ENCODE measurements at places on chromosomes 6 and 20.

GRCh38 chr6:74939721-74940620 is 265.9 kb downstream of the COL12A1 start:
- DNase-seq, result no peak

DNA sequence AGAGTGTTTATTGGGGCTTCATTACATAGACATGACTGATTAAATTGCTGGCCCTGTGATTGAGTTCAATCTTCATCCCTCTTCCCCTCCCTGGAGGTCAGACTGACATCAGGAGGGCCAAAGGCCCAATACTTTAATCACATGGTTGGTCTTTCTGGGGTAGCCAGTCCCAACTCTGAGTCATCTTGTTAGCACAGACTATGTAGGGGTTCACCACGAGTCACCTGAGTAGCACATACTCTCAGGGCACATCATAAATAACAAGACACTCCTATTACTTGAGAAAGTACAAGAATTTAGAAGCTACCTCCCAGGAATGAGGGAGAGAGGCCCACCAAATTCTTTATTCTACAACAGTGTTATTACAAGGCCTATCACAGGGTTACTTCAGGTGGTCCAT is 11.3 kb downstream of the GINS1 start:
- no peak for DNase-seq

DNA sequence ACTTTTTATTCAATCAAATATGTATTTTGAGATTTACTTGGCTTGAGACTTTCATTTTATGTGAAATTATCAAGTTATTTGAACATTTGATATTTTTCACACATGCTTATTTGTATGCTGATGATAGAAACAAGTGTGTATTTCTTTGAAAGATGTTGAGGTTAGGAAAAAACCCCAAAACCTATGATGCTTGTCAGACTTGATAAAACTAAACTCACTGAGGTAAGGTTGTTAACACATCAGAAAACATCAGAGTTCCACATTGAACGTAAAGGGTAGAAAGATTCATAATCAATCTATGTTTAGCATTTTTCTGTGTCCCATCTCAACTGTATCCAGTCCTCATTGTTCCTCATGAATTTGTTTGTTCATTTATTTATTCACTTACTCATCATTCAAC is 12.2 kb downstream of the SF3B5 start:
- no peak for DNase-seq

- no peak for DNase-seq
Measured at GRCh38 chr6:41966214-41966920, 24.8 kb upstream of the CCND3 start.

- DNase-seq, result no peak
Measured at GRCh38 chr6:142810952-142811514, 133.9 kb downstream of the HIVEP2 start.

DNA sequence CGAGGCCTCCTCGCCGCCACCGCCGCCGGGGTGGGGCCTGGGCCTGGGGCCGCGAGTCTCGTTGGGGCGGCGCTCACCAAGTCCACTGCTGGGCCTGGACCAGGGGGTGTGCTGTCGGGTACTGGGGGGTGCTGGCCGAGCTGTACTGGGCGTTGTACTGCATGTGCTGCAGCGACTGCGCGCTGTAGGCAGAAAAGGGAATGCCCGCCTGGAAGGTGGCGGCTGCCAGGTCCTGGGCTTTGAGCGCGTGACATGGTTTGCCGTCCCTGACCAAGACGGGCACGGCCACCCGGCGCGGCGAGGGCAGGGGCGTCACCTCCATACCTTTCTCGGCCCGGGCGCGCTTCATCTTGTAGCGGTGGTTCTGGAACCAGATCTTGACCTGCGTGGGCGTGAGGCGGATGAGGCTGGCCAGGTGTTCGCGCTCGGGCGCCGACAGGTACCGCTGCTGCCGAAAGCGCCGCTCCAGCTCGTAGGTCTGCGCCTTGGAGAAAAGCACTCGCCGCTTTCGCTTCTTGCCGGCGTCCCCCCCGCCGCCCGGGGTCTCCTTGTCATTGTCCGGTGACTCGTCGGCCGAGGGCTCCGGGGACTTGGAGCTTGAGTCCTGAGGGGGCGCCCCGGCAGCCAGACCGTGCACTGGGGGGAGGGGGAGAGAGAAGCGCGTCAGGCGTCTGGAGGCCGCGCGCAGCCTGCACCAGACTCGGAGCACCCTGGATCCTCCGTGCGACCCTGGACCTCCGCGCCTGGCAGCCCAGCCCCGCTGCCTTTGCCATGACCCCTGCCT is 1.8 kb downstream of the NKX2-2 start:
- DNase-seq, result no peak

GRCh38 chr6:66051812-66052211 is 344.8 kb upstream of the EYS start:
- no peak for DNase-seq

DNA sequence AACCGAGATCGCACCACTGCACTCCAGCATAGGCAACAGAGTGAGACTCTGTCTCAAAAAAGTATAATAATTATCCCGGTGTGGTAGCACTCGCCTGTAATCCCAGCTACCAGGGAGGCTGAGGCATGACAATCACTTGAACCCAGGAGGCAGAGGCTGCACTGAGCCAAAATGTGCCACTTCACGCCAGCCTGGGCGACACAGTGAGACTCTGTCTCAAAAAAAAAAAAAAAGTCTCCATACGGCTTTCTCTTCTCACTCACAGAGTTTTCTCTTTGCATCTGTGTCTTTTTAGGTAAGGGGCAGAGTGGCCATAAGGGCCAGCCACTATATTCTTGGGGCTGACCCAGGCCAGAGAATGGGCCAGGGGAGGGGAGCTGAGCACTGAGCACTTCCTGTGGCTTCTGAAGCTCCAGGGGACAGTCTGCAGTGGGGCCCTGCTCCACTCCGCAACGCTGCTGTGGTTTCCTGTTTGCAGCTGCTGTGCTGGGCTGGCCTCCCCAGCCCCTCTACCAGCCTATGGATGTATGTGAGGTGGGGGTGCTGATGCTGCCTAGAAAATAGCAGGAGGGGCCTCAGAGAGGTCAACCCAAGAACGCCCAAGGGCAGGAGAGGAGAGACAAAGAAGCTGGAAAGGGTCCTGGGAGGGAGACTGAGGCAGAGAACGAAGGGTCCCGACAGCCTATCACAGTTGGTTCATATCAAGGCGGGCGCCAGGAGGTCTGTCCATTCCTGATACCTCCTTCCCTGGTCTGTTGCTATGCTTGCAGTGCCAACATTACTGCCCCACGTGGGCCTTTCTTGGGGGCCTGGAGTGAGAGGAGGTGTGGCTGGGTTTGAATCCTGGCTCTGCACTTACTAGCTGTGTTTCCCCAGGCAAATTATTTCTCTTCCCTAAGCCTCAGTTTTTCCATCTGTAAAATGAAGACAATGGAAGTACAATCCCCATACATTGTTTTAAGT is 16.0 kb downstream of the SLA2 start:
- DNase-seq, result peak; percentile 59

DNA sequence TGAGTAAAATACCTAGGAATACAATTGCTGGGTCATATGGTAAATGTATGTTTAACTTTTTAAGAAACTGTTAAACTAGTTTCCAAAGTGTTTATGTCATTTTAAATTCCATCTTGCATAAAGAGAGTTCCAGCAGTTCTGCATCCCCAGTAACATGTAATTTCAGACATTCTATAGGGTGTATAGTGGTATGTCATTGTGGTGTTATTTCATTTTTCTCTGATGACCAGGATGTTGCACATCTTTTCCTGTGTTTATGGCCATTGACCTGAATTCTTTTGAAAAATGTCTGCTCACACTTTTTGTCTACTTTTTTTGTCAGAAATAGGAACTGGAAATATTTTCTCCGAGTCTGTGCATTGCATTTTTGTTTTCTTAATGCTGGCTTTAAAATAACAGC is 128.9 kb downstream of the TMEM200A start:
- DNase-seq, result no peak

DNA sequence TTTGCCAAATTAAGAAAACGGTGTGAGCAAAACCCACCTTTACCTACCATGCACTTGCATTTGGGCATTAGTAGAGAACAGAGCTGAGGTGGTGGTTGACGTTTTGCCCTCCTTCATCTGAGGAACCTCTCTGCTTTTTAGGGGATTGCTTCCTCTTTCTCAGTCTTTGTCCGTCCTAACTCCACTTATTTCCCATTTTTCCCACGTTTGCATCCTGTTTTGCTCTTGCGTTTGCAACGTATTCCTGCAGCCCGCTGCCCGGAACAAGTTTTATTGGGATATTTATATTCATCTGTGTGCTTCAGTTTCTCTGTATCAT is 374 bp upstream of the SERINC1 start:
- DNase-seq, result no peak

- no peak for DNase-seq
Measured at GRCh38 chr6:50390416-50390815, 322.9 kb upstream of the TFAP2D start.
